ENCODE measurements at places on chromosomes 7 and 10.

DNA sequence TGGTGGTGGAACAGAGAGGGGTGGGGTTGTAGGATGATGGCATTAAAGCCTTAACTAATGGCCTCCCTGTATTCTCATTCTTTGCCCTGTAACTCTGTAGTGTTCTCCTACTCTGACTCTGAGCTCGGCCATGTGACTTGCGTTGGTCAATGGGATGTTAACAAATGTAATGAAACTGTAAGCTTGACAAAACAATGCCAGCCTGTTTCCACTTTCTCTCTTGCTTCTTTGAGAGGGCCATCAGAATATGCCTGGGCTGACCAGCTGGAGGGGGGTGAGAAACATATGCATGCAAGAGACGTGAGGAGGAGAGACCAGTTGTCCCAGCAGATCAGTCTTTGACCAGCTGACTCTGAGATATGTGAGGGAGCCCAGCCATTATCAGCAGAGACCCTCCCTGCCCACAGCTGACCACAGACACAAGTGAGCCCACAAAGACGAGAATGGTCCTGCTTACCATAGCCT lies 100.6 kb downstream of the ICA1 start:
- DNase-seq: no peak

GRCh38 chr7:116981939-116982338 lies 28.6 kb downstream of the ST7 start:
- no peak for DNase-seq

DNA sequence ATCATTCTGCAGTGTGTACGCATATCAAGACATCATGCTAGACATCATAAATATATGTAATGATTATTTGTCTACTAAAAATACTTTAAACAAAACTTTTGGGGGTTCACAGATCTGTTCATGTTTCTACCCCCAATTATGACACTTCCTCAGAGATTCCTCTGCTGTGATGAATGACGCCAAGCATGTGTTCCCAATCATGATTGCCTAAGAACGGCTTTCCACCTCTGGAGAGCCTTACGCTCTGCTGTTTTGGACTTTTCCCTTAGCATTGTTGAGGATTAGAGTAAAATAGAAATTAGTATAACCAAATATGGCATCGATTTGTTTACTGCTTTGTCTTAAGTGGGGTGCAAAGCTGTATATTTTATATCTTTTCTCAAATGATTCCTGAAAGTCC lies 236.3 kb upstream of the IGFBP3 start:
- no peak for DNase-seq

DNA sequence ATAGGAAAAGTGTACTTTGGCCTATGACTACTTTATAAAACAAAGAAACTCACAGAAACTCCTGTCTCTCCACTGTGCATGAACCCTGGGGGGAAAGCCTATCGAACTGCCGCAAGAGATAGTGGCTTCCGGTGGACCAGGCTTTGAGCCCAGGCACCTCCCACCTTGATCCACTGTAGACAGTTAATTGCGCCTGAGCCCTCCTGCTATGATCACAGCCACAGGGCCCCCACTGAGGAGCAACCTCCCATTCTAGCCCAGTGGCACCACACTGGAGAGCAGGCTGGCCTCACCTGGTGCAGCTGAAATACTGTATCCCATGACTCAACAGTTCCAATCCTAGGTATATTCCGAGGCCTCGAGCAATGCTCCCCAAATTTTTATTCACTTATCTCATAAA lies 98.8 kb downstream of the COBL start:
- no peak for DNase-seq

DNA sequence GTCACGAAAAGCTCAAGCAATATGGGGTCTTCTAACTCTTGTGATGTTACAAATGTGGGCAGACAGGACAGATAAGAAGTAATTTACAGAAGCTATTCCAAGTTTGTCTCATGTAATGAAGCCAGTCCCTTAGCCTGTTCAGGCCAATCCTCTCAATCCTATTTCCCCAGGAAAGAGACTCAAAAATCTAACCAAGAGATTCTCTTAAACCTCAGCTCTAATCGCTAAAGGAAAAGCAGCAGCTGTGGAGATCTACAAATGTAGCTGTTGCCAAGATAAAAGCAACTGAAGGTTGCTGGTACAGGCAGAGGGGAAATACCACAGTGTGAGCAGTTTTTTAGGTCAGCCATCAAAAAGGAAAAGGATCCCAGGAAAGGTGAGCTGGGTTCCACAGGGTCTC lies 39.3 kb downstream of the ANK3 start:
- peak; percentile 69 for DNase-seq

- DNase-seq: peak; percentile 49
These were observed 153.1 kb upstream of the MEOX2 start for GRCh38 chr7:15839416-15840100.

- no peak for DNase-seq
These were observed 28.3 kb upstream of the MSMB start for GRCh38 chr10:46074196-46074946.

- peak; percentile 64 for DNase-seq
These were observed 3.3 kb downstream of the LFNG start for GRCh38 chr7:2522780-2523433.

DNA sequence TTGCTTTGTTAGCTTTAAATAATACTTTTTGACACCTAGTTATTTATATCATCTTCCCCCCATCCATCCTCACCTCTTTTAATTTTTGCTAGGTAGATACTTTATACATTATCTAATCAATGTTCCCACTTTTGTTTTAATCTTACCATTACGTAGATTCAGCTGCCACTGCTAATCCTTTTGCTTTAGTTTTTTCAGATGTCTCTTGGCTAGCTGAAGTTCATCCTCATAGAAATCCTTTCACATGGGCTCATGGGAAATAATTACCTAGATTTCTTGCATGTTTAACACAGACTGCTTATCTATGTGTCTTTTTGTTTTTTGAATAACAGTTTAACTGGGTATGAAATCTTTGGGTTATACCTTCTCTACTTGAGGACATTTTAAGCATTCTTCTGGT lies 60.1 kb downstream of the ZNRF2 start:
- DNase-seq: no peak

GRCh38 chr10:114643158-114643557 lies 14.9 kb downstream of the ABLIM1 start:
- no peak for DNase-seq

DNA sequence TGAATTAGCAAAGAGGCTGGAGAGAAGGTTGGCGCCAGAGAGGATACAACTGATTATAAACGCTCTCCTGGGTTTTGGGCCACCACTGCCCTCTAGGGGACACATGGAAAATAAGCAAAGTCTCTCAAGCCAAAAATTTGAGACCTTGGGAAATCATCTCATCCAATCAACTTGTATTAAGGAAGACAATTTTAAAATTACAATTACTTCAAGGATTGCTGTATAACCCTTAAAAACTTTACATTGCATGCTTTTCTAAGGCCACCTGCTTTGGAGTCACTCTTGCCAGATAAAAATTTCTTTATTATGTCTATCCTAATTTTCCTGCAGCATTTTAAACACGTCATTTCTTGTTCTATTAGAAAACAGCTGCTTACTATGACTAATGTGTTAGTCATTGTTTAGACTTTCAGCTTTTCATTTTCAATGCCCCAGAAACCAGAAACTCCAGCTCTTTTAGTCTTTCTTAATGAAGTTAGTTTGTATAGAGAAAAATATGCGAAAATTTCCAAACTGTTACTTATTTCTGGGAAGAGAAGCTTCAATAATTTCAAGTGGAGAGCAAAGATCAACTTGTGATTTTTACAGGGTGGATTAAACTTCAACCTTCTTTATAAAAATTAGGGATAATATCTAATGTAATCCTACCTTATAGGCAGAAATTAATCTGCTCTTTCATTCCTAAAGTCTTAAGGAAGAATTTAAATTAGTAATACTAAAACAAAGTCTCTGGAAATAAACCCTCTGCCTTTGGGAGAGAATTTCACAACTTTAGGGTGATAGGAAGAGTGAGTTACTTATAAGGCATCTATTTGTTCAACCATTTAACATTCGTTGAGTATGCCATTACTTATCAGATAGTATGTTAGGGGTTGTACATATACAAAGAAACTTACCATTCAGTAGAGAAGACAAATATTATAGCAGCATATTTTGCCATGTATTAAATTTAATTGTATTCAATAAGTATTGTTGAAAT lies 20.6 kb upstream of the RHOBTB1 start:
- DNase-seq: peak; percentile 92

DNA sequence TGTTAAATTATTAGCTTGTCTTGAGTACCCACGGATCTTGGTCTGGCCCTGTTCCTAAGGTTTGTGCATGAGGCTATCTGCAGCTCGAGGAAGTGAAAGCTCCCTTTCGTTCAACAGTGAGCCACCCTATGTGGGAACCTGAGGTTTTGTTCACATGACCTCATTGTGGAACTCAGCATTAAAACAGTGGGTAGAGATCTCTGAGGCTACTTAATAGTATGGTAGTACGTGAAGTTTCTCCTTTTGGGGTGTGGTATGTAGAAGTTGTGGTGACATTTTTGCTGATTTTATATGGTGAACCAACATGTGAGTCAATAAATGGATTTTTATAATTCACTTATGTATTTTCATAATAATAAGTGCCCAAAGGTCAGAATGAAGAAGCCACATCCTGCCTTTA lies 252.7 kb upstream of the FERD3L start:
- peak; percentile 87 for DNase-seq

DNA sequence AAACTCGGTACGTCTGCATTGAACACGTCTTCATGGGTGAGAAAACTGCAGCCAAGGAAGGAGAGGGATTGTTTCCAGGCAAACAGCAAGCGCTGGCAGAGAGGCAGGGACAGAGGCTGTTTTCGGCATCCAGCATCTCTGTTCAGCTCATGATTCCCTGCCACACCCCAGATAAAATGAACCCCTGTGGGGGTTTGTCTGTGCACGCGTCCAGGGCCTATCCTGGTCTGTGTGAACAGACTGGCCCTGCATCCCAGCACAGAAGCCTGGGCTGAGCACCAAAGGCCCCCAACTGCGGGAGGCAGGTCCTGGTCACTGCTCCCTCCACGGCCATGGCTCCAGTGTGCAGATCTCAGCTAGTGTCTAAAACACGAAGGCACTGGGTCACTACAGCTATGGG lies 83.3 kb upstream of the FAM20C start:
- DNase-seq: no peak
